ENCODE measurements at places on chromosomes 13 and 19.
A peak's percentile ranks its signal among the peaks of the same experiment; 100 is the strongest.

DNA sequence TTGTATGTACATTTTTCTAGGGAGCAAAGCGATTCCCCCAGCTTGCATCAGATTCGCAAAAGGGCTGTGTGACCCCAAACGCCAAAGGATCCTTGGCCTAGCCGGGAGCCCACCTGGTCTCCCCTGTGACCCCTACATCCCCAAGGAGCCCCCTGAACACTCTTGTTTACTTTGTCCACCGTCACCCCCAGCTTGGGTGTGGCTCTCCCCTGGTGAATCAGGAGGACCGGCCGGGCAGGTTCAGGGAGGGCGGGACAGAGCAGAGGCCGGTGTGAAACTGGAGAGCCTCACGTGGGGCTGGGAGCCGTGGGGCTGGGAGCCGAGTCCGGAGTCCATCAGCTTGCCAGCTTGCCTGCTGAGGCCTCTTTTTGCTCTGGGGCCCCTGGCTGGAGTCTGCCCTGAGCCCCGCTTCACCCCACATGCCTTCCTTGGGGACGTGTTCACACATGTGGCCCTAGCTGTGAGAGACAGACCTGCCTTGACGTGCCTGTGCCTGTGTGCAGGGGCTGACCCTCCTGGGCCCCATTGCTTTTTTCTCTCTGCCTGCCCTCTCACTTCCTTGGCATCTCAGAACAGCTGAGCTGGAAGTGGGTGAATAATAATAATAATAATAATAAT is 2.0 kb downstream of the ITPKC start:
- peak; percentile 43 for DNase-seq

DNA sequence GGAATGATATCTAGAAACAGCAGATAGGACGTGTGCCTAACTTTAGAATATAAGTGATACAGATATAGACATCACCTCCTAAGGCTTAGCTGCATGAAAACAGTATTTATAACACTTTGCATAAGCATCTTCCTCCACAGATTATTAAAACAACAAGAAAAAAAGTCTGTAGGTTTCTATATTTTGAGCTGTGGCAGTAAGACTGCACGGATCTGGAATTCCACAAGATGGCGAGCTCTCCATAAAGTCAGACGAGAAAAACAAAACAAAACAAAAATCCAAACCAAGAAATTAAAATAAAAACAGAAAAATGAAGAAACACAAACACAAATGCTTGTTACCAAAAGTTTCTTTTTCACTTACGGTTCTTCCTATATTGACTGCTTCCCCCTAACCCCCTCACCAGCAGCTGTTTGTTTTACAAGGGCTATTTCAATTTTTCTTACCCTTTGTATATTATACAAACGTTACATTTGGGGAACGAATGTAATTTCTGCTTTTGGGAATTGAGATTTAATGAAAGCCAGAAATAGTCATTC is 285.8 kb downstream of the MYO16 start:
- DNase-seq, result peak; percentile 48

GRCh38 chr13:66567899-66568612 is 662.1 kb downstream of the PCDH9 start:
- DNase-seq, result no peak

DNA sequence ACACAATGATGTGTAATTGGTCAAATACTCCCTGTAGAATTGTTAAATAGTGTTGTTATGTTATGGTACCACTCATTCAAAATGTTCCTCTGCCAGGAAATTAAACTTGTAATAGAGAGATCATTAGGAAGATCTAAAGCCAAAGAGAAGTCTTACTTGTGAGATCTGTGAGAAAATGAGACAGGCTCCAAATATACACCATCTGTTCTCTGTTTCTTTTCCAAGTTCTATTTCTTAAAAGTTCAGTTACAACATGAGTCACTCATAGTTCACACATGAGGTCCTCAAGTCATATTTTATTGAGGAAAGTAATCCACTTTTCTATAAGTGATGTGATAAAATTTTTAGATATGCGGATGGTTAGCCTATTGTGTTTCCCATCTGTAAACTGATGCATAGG is 1038.1 kb upstream of the PRR20A start:
- DNase-seq, result no peak

DNA sequence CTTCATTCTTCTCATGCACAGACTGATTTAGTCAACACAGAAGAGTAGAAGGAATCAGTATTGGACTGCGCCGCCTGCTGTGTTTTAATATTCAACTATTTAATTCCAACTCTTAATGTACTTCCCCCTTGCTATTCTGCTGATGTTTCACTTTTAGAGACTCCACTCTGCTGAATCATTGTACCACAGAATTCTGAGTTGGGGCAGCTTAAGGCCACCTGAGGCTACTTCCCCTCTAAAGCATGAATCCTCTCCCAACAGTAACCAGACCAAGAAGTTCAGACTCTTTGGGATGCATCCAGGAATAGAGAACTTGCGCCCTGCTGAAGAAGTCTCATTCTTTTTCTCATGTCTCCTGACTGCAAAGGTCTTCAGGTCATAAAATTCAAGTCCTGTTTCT is 708.8 kb downstream of the UQCRFS1 start:
- no peak for DNase-seq

GRCh38 chr19:47231215-47232054 is 436 bp upstream of the BBC3 start:
- peak; percentile 90 for DNase-seq

GRCh38 chr19:6529937-6530385 is 865 bp upstream of the TNFSF9 start:
- DNase-seq, result no peak

- no peak for DNase-seq
Observed at GRCh38 chr13:73054712-73055111, 4.1 kb upstream of the KLF5 start.

- no peak for DNase-seq
Observed at GRCh38 chr13:66102864-66103263, 1127.3 kb downstream of the PCDH9 start.

GRCh38 chr19:45115809-45116615 is 23.0 kb downstream of the PPP1R37 start:
- DNase-seq, result peak; percentile 100

DNA sequence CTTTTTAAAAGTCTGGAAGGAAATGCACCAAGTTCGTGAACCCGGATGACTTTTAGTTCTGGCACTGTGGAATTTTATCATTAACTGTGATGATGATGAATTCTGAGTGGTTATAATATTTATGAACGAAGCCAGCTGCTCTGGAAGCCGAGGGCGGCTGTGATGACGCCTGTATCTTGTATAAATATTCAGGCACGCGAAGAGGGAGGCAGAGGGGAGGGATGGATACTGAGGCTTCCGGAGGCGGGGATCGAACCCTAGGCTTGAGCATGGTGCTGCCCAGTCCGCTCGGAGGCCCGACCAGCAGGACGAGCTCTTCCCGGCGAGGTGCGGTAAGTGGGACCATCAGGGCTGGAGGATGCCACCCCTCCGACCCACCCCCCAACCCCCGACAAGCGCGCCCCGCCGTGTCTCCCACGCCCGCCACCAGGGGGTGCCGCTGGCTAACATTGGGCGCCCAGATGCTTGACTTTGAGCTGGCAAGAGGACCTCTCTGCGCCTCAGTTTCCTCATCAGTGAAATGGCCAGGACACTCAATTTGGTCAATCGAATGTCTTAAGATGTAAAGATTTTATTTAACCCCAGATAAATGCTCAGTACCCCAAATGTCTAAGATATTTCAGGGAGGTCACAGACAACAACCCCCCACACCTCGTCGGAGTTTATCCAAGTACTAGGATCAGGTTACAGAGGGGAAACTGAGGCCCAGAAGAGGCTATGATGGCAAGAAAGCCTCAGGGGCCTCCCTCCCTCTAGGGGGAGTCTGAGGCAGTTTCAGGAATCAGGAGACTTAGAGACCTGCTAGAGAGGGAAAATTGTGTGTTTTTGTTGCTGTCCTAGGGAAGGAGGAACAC is 4.5 kb upstream of the RAB3A start:
- DNase-seq, result peak; percentile 62

DNA sequence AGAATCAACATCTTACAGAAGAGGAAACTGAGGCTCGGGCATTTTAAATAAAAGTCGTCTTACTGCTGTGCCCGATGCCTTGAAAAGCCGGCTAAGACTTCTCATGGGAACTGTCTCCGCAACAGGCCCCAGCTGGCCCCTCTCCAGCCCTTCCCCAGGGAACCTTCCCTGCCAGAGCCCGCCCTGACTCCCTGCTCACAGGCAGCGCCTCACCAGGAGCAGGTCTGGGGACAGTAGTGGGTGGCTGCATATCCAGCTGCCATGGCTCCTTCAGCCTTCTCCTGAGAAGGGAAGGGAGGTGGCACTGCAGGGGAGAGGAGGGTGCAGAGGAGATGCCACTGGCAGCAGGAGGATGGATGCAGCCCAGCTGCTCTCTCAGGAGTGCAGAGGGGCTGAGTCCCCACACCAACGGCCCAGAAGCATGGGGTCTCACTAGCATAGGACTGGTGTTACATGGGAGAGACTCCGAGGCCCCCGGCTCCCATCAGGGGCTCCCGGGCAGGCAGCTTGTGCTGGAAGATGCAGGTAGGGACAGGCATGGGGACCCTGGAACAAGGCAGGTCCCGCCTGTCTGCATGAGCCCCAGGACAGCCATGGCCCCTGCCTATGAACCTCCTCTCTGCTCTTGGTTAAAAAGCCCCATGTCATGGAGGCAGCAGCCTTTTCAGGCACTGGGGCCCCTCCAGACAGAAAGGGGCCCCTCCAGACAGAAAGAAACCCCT is 216.4 kb upstream of the SGCG start:
- DNase-seq, result no peak

- DNase-seq, result no peak
Observed at GRCh38 chr13:52669677-52670076, 17.0 kb downstream of the SUGT1 start.

DNA sequence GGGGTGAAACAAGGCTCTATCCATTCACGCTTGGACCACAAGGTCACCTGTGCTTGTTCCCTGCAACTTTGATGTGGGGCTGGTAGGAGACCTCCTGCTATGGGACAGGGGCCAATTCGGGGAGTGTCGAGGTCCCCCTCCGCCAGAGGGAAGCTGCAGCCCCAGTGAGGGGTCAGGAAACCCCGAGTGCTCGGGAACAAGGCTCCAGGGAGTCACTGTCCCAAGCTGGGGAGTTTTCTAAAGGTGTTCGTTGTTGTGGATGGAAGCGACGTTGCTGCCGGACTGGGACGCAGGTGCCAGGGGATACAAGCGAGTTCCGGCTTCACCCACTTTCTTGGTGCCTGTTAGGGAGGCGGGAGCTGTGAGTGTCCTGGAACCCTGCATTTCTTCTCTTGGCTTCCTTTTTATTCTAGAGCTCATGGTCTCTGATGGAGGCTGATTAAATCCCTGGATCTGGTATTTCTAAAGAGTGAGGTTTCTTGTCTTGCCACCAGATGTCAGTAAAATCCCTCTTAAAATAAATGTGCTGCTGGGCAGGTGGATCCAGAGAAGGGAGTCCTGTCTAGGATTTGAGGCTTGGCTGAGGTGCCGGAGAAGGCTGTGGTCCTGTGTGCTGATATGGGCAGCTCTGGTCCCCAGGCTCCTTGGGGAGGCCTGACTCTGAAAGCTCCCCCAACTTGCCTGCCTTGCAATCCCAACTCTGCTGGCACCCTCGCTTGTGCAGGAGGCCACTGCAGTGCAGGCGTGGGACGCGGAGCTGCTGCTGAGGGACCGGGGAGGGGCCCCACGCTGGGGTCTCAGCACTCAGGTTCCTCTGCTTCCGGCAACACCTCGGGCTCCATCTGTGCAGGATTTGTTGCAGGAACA is 153.9 kb downstream of the TEX29 start:
- DNase-seq, result peak; percentile 58

GRCh38 chr13:80399340-80400163 is 58.6 kb upstream of the SPRY2 start:
- DNase-seq, result peak; percentile 79

DNA sequence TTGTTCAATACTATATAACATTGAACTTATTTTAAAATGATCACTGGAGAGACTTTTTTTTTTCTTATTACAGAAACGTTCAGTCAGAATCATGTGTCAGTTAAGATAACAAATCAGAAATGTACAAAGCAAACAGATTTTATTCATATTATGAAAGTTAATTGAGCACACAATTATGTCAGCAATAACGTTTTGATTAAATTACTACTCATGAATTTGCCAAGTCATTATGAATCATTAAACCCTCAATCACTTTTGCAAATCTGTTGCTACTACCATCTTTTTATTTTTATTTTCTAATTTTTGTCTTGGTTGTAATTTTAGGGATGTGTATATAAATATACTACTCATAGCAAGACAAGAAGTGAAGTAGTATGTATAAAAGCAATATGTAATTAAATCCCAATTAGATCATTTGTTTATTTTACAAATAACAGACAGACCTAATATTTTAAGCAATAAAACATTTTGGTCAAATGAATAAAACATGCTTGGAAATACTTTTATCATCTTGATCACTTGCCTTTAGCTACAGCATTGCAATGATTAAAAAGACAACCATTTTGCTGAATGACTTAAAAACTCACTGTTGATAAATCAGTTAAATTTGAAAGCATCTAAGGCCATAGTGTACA is 893.4 kb upstream of the MIR17HG start:
- no peak for DNase-seq

- DNase-seq, result peak; percentile 99
Observed at GRCh38 chr19:14544977-14545715, 15.8 kb downstream of the TECR start.

GRCh38 chr13:97413694-97414093 is 20.3 kb upstream of the RAP2A start:
- no peak for DNase-seq

DNA sequence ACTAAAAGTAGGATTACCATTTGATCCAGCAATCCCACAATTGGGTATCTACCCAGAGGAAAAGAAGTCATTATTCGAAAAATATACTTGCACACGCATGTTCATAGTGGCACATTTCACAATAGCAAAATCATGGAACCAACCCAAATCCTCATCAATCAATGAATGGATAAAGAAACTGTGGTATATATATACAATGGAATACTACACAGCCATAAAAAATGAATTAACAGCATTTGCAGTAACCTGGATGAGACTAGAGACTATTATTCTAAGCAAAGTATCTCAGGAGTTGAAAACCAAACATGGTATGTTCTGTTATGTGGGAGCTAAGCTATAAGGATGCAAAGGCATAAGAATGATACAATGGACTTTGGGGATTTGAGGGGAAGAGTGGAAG is 3.0 kb downstream of the ZNF708 start:
- no peak for DNase-seq

DNA sequence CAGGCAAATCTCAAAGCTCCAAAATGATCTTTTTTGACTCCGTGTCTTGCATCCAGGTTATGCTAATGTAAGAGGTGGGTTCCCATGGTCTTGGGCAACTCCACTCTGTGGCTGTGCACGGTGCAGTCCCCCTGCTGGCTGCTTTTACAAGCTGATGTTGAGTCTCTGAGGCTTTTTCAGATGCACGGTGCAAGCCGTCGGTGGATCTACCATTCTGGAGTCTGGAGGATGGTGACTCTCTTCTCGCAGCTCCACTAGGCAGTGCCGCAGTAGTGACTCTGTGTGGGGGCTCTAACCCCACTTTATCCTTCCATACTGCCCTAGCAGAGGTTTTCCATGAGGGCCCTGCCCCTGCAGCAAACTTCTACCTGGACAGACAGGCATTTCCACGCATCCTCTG is 266.8 kb upstream of the GPC6 start:
- DNase-seq, result no peak

GRCh38 chr13:113816946-113817859 is 46.7 kb downstream of the GAS6 start:
- DNase-seq, result peak; percentile 71

GRCh38 chr13:74816737-74817136 is 665.2 kb downstream of the TBC1D4 start:
- DNase-seq, result no peak

- no peak for DNase-seq
Observed at GRCh38 chr19:39412867-39413271, 400 bp downstream of the PLEKHG2 start.

- no peak for DNase-seq
Observed at GRCh38 chr19:29658221-29658991, 6.9 kb upstream of the PLEKHF1 start.
